GM23338 (cell line): ENCODE measurements at places on chromosomes 7 and 10. TPM values are rescaled to one million over a fixed set of nuclear protein-coding genes. Genes with fewer than 3 reads are reported as not detected.
A peak's percentile ranks its signal among the peaks of the same experiment; 100 is the strongest.

DNA sequence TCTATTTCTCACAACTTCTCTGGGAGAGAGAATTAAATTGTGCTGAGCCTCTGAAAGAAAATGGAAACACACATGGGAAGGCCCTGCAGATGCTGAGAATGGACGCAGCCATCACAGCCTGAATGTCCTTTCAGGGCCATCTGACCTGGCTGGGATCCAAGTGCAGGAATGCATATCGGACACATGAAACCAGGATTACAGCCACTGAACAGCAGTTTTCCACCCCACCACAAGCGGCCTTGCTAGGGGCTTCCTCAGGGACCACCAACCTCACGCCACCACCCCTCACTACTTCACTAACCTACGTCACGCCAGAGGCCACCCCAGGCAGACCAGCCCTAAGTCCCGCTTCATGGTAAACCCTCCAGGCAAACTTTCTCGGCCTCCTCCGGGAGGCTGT lies 103.3 kb downstream of the DIP2C start:
- DNase-seq = no peak

The ABHD11 gene
- total RNA-seq = 16.3 and 24.6 TPM in 2 replicates

DNA sequence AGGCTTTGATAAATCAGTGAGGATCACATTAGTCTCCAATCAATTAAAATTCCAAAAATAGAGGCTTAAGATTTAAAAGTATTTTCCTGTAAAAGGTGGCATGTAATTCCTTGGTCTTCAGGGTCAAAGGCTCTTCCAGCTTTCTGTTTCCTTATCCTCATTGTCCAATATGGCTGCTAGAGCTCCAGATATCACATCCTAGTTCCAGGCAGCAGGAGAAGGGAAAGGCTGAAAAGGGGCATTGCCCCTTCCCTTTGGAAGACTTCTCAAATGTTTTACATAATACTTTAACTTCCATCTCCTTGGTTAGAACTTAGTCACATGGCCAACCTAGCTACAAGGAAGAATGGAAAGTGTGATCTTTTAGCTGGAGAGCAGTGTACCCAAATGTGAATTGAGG lies 39.2 kb upstream of the JAZF1 start:
- DNase-seq = no peak

The CHPF2 gene
- total RNA-seq = 24.9 and 26.1 TPM in 2 replicates

DNA sequence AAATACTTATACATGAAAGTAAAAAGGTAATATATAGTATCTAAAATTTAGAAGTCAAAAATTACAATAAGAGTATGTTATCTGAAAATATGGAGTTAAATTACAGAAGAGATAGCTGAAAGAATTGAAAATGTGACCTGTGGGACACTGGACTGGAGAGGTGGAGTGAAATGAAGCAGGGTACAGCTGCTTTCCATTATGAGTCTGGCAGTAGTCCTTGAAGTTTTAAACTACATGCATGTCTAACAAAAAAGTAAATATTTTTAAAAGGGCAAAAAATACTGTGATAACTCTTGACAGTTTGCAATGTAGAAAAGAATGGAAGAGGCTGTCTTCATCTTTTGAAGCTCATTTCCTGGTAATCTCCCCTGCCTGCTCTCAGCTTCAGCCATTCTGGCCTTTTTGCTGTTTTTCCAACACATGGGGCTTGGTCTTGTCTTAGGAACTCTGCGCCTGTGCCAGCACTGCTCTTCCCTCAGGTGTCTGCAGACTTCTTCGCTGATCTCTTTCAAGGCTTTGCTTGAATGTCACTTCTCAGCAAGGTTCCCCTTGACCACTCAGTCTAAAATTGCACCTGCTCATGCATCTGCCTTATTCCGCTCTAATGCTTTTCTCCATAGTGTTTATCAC lies 36.9 kb downstream of the PTPRZ1 start:
- peak; percentile 39 for DNase-seq

- DNase-seq = no peak
Measured at GRCh38 chr10:71351628-71352319, 32.7 kb downstream of the SLC29A3 start.

DNA sequence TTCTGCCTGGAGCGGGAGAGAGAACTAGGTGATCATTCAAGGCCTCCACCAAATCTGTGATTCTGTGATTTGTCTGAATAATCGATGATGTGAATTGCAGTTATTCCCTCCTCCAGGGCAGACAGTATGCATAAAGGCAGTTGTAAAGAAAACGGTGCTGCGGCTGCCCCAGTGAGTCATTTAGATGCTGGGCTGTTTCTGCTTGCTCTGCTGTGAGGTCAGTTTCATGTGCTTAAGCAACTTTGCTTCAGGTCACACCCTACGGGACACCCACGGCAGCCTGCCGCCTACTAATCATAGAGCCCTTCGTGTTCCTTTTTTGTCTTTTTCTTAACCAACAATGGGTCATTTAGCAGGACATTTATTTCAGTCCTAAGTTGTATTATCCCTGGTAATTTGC lies 158.1 kb upstream of the PITRM1 start:
- no peak for DNase-seq

The TMEM196 gene
- not detected in 2 replicates for total RNA-seq

DNA sequence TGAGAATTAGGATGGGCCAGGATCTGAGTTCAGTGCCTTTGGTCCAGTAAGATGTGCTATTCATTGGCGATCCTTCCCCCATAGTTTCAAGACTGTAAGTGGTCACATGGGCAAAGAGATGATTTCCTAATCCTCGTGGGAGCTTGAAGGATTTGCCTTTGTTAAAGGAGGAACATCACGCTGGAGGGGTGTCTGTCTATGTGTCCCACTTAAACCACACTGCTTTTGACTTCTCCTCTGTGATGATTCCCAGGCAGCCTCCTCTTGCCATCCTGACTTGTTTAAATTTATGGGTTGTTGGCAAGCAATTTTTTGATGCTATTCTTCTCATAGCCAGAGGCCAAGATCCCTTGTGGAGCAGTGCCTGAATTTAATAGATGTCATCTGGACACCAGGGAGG lies 154.0 kb downstream of the TCF7L2 start:
- DNase-seq = no peak

DNA sequence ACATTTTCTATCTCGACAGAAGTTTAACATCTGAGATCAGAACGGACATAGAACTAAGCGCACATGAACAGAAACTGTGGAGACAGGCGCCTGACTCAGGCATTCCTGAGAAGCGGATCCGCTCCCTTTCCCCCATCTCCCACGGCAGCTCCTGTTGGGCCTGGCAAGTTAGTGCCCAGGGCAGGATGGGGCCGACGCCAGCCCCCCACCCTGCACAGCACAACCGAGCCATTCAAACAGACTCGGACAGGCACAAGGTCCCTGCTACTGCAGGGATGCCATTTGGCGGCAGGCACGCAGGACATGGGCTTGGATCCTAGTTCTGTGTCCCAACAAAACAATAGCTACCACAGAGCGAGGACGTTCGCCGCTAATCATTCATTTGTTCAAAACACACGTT lies 271.8 kb downstream of the USP6NL start:
- no peak for DNase-seq

GRCh38 chr10:51596695-51597094 lies 102.7 kb downstream of the CSTF2T start:
- no peak for DNase-seq

DNA sequence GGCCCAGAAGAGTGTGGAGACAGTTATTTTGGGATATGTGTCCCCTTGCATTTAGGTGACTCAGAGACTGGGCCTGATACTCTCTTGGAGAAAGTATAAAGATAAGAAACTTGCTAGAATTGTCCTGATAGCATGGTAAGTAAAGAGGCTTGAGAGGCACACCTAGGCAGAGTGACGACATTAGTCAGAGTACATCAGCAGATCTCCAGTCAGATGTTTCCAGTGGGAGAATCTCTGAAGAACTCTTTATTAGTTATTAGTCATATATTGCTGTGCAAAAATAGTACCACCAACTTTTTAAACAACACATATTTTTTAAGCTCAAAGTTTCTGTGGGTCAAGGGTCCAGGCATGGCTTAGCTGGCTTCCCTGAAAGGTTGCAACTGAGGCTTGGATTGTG lies 182.6 kb downstream of the NEBL start:
- DNase-seq = no peak

The TRPV5 gene
- total RNA-seq = not detected in 2 replicates

GRCh38 chr10:89685936-89686335 lies 15.5 kb upstream of the KIF20B start:
- DNase-seq = peak; percentile 16

GRCh38 chr10:79479283-79479909 lies 32.9 kb upstream of the EIF5AL1 start:
- no peak for DNase-seq

- DNase-seq = no peak
Measured at GRCh38 chr7:150940431-150941102, 37.6 kb downstream of the KCNH2 start.

The GSTO2 gene
- 30.7 and 39.3 TPM in 2 replicates for total RNA-seq

The ZDHHC16 gene
- 58.1 and 58.2 TPM in 2 replicates for total RNA-seq

The MSMB gene
- total RNA-seq = not detected in 2 replicates

The NANOS1 gene
- total RNA-seq = 2.9 and 7.8 TPM in 2 replicates

The FAM25A gene
- not detected in 2 replicates for total RNA-seq

DNA sequence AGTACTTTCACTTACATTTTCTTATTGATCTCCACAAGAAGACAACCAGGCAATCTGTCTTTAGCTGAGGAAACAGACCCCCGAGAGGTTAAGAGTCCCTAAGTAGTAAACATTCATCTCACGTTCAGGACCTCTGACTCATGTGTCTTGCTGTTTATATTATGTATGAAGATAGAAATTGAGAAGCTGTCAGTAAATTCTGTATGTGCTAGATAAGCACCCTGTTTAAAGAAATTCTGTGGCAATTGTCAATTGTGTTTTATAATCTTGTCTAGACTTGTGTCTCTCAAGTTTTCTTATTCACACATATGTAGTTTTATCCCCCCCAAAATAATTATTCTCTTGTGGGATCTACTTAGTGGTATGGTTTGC lies 14.5 kb downstream of the ADK start:
- DNase-seq = no peak

- DNase-seq = no peak
Measured at GRCh38 chr10:128539510-128540127, 413.4 kb upstream of the MKI67 start.

GRCh38 chr10:129894698-129895097 lies 69.4 kb downstream of the EBF3 start:
- DNase-seq = no peak

GRCh38 chr7:66099551-66100407 lies 14.9 kb upstream of the CRCP start:
- DNase-seq = peak; percentile 77

GRCh38 chr10:69397972-69398371 lies 18.7 kb downstream of the TACR2 start:
- no peak for DNase-seq
